ENCODE measurements at places on chromosomes 7 and 10.

GRCh38 chr7:73869011-73869798 lies 8.2 kb downstream of the TMEM270 start:
- DNase-seq, result no peak

- DNase-seq, result no peak
Observed at GRCh38 chr7:21281193-21281592, 146.7 kb upstream of the SP4 start.

GRCh38 chr10:58817201-58817846 lies 304.7 kb downstream of the BICC1 start:
- no peak for DNase-seq

DNA sequence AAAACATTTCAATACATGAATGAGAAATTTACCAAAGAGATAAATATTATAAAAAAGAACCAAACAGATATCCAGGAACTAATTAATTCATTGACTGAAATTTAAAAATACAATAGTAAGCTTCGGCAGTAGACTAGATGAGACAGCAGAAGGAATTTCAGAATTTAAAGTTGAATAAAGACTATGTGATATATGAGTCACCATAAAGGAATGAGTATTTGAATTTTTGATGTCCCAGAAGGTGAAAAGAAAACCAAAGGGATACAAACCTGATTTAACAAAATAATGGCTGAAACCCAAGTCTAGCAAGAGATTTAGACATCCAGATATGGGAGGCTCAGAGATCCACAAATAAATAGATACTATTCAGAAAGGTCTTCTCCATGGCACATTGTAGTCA lies 623.9 kb upstream of the FOXK1 start:
- DNase-seq, result no peak

DNA sequence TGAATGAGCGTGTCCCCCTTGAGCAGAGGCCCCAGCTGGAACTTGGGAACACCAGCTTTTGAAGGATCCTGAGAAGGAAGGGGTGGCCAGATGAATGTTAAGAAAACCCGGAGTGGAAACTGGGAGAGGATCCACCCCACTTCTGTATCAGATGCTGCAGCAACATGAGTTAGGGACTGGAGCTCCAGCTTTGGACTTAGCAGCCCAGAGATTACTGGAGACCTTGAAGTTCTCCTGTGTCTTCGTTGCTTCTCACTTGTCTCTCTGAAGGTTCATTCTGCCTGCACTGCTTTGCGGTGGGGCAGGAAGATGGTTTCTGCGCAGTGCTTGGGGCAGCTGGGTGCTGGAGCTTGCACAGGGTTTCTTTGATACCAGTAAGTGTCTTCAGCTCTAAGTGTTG lies 9.3 kb downstream of the TMEM248 start:
- DNase-seq, result no peak

DNA sequence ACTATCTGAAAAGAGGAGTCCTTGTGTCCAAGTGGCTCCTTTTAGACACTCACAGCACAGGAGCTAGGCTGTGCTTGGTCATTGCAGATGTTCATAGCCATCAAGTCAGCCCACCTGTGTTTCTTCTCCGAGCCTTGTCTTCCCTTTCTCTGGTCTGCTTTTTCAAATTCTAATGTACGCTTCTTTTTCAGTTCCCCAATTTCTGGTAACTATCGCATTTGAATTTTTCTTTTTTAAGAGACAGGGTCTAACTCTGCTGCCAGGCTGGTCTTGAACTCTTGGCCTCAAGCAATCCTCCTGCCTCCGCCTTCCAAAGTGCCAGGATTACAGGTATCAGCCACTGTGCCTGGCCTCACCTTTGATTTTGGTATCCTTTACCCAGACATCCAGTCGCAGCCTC lies 18.9 kb downstream of the APBB1IP start:
- DNase-seq, result no peak

DNA sequence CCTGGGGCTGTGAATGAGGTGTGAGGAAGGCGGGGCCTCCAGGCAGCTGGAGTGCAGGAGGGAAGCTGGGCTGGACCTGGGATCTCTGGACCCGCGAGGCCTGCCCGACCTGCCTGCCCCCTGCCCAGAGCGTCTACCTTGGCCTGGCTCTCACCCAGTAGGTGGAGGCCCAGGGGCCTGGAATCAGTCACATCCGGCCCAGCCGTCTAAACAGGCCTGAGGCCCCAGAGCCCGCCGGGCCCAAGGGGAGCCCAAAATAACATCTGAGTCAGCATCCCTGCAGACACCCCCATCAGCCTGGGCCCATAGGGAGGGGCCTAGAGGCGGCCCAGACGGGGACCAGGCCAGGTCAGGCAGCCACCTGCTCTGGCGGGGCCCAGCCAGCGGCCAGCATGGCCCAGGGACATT lies 15.1 kb upstream of the ELN start:
- DNase-seq, result no peak

GRCh38 chr10:103793920-103794883 lies 61.2 kb downstream of the SH3PXD2A start:
- DNase-seq, result no peak

DNA sequence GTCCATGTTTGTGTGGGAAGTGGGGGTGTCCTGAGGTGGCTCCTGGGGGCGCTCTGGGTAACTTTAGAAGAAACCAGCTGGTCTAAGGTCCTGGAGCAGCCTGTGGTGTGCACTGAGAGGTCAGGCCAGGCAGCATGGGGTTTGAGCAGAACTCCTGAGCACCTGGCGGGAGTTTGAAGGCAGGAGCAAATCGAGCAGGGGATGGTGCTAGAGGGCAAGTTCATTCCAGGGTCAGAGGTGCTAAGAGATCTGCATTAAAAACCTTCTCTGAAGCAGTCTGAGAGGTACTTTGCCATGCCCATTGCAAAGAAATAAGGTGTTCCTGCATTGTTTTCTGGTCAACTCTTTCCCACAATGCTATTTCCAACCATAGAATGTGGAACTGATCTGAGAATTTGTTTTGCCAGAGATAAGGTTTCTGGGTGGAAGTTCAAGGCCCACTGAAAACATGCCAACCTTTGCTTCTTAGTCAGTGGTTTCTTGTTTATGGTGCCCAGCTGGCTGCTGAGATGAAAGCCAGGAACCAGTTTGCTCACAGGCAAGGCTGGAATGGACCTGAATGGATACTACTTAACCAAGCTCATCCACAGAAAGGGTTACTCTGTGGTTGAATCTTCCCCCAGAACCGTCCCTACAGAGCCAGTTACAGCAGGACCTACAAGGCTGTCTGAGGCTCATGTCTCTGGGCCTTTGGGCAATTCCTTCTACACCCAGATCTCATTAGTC lies 136.3 kb upstream of the TMEM72 start:
- no peak for DNase-seq

GRCh38 chr10:96073722-96074121 lies 30.3 kb downstream of the CCNJ start:
- DNase-seq, result no peak

DNA sequence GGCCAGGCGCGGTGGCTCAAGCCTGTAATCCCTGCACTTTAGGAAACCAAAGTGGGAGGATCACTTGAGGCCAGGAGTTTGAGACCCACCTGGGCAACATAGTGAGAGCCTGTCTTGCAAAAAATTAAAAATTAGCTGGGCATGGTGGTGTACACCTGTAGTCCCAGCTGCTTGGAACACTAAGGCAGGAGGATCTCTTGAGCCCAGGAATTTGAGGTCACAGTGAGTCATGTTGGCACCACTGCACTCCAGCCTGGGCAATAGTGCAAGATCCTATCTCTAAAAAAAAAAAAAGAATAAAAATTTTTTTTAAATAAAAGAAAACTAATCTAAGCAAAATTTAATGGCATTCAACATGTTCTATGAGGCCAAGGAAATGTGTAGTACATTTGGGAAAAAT lies 44.9 kb upstream of the UBN2 start:
- DNase-seq, result no peak

DNA sequence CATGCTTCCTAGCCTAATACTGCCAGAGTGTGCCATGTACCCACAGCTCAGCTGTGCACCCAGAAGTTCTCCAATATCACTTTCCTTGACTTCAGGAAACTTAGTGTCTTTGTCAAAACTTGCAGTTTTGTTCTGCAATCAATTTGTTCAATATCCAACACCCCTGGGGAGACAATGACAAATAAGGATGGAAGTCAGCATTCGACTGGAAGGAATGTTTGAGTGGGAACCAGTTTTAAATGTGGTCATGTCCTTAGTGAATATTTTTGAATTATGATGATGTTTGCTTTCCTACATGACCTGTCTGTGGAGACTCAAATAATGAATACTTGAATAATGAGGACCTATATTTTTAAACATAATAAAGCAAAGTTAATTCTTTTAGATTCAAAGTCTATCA lies 112.0 kb downstream of the ANK3 start:
- no peak for DNase-seq

- DNase-seq, result no peak
Observed at GRCh38 chr10:53256623-53257022, 484.0 kb upstream of the MBL2 start.

- DNase-seq, result no peak
Observed at GRCh38 chr7:158685693-158686092, 18.9 kb downstream of the NCAPG2 start.

- DNase-seq, result no peak
Observed at GRCh38 chr10:120514035-120514620, 57.1 kb downstream of the PLPP4 start.

- no peak for DNase-seq
Observed at GRCh38 chr7:142301299-142301698, 43.4 kb upstream of the PRSS58 start.

DNA sequence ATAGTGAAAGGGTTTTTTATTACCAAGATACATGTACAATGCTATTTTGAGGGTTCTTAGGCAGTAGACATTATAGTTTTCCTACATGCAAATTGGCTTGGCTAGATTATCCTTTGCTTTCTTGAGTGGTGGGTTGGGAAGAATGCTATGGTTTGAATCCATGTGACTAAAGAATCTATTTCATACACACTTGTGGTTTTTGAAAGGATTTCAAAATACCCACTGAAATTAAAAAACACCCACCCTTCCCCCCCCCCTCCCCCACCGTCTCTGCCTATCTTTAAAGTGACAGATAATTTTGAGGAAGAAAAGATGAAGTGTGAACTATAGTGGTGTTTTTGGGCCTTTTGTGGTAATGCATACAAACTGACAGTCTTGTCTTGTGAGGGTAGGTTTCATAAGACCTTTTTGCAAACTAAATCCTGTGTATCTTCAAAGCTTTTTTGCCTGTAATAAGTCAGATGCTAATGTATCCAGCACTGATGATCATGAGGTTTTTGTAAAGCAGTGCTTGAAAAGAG lies 90.9 kb downstream of the TPST1 start:
- DNase-seq, result no peak

DNA sequence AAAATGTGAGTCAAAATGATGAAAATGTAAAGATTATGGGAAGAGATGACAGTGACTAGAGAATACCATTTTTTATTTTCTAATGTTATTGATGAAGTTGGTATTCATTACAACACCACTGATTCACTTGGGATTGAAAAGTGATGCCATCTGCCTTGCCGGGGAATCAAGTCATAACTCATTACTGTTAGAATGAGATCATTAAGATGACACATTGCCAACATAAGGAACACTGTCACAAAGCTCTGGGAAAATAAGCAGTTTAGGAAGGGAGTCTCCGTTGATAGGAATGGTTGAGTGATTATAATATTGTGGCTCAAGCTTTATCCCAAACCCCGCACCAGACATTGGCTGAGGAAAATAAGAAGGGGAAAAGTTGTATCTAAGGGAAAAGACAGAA lies 121.5 kb upstream of the PLPP4 start:
- DNase-seq, result no peak

DNA sequence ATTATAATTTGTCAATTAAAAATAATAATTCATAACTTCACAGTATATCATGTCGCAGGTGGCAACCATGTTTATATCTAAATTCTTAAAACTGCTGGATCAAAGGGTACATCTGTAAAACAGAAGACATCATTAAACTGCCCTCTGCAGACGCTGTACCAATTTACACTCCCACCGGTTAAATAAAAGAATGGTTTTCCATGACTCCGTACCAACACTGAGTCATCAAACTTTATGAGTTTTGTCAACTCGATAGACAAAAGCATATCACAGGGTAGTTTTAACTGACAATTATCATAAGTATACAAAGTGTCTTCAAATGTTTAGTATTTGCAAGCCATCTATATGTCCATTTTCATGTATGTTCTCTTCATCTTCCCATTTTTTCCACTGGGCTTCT lies 5.7 kb upstream of the GSTK1 start:
- DNase-seq, result no peak

- DNase-seq, result no peak
Observed at GRCh38 chr10:86163522-86164173, 202.9 kb downstream of the GRID1 start.

GRCh38 chr7:94849636-94850208 lies 57.7 kb upstream of the PPP1R9A start:
- no peak for DNase-seq

GRCh38 chr10:16675334-16675733 lies 141.9 kb downstream of the RSU1 start:
- no peak for DNase-seq

- DNase-seq, result no peak
Observed at GRCh38 chr7:119196183-119196582, 971.7 kb downstream of the ANKRD7 start.

- no peak for DNase-seq
Observed at GRCh38 chr7:66553001-66553400, 75.7 kb upstream of the KCTD7 start.

DNA sequence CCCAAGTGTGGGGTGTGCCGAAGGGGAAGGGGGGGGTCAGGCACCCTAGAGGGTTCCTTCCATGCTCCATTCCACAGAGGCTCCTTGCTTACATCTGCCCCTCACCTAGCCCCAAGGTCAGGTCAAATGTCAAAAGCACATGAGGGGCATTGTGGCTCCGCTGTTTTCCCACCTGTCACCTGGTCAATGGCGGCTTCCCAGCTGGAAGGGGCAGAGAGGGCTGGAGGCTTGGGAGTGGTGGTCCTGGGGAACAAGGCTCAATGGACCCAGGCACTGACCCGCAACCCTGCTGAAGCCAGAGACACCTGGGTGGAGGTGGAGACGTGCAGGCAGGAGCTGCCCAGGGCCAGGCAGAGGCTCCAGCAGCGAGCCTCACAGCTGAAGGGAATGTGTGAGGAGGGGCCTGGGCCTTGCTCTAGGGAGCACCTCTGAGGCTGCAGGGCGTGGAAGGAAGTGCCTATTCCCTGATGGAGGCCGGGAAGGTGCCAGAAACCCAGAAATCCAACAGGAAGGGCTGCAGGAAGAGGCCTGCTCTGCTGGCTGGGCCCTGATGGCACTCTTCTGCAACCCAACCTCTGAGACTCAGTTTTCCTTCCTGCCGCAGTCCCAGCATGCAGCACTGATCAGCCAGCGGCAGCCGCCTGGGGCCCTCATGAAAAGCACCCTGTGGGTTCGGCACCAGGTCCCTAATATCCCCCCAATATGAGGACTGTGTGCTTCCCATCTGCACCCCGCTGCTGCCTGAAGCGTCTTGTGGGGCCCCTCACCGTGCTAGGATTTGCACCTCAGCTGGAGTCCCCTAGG lies 16.0 kb downstream of the RASGEF1A start:
- no peak for DNase-seq

DNA sequence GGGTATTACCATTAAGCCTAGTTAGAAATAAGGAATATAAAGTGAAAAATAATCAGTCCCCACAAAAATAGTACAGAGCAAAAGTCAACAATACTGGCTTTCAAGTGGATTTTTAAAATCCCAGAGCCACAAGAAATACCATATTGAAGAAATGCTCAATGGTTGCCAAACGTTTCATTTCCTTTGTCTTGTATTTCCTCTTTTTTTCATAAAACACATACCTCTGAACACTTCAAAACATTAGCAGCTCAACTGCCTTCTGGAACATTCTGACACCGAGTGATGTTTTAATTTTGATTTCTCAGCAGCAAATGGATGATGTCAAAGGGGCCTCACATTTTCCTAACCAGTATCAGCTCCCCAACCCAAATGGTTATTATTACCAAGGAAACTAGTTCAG lies 10.5 kb downstream of the NOD1 start:
- no peak for DNase-seq

Measured in stimulated activated CD8-positive, alpha-beta memory T cell treated with anti-CD3 and anti-CD28 coated beads, Interleukin-15, amount 100 ng/mL, for 4 hours (primary cell).